ENCODE measurements at places on chromosomes 2 and 18. TPM values are rescaled to one million over a fixed set of nuclear protein-coding genes. Genes with fewer than 3 reads are reported as not detected.

Gene SRD5A2
- total RNA-seq, result 0.02 TPM

Gene SCN7A
- total RNA-seq, result not detected

Gene TFCP2L1
- 29.7 TPM for total RNA-seq

Gene ZAP70
- 0.18 TPM for total RNA-seq

Gene AKAIN1
- not detected for total RNA-seq

Gene ASPRV1
- 0.38 TPM for total RNA-seq

Gene SETBP1
- 0.39 TPM for total RNA-seq

Gene L3MBTL4
- 0.05 TPM for total RNA-seq

Gene SNRNP27
- total RNA-seq, result 76.1 TPM

Gene CYS1
- total RNA-seq, result 1.7 TPM

Gene UGT1A10
- total RNA-seq, result 0.11 TPM

Gene STAT4
- total RNA-seq, result 4.5 TPM

Gene VSNL1
- not detected for total RNA-seq

Gene LRRC30
- total RNA-seq, result not detected

Gene ONECUT2
- 0.29 TPM for total RNA-seq

Gene SP110
- total RNA-seq, result 7.1 TPM

Gene CCL20
- 6.9 TPM for total RNA-seq

Gene HADHB
- 97.9 TPM for total RNA-seq

Gene TTN
- total RNA-seq, result 0.05 TPM

Gene ADRA2B
- total RNA-seq, result 0.14 TPM

Gene FEV
- not detected for total RNA-seq

Gene GPR39
- 7.5 TPM for total RNA-seq

Gene RAD51AP2
- total RNA-seq, result not detected

Gene DES
- total RNA-seq, result 0.27 TPM

Gene CIB4
- not detected for total RNA-seq

Gene NRP2
- 104 TPM for total RNA-seq

Gene ALKAL2
- total RNA-seq, result not detected

Gene SAG
- not detected for total RNA-seq

Gene LAMA3
- total RNA-seq, result 64.3 TPM

Gene IFIH1
- 0.78 TPM for total RNA-seq

Gene WNT6
- 0.17 TPM for total RNA-seq

Gene CNGA3
- total RNA-seq, result 0.02 TPM

Gene POTEI
- total RNA-seq, result 0.01 TPM

Gene IL36A
- not detected for total RNA-seq

Gene CTAGE1
- total RNA-seq, result not detected

Gene C2orf78
- total RNA-seq, result not detected

Gene UGT1A8
- 0.10 TPM for total RNA-seq

Gene TEKT4
- not detected for total RNA-seq

Gene ACMSD
- not detected for total RNA-seq

Gene GALNT5
- total RNA-seq, result 1.8 TPM

Gene EGR4
- total RNA-seq, result 0.19 TPM

Gene CYRIA
- total RNA-seq, result 0.72 TPM

Gene FOXD4L1
- 0.35 TPM for total RNA-seq

Gene MOGAT1
- total RNA-seq, result not detected

Gene MATN3
- total RNA-seq, result 17.0 TPM

Gene EVA1A
- 8.3 TPM for total RNA-seq

Gene NT5DC4
- total RNA-seq, result 0.94 TPM

Measured in A549 treated with AZD2906 at 1 μM for 4 hours (cell line).